Renal pelvis (tissue), 12 donors: ENCODE measurements at places on chromosomes 12 and 14. TPM values are rescaled to one million over a fixed set of nuclear protein-coding genes. Genes with fewer than 3 reads are reported as not detected.

TAS2R43 gene
- 0.65 TPM for polyA plus RNA-seq

FERMT2 gene
- polyA plus RNA-seq = 162 TPM

DNA sequence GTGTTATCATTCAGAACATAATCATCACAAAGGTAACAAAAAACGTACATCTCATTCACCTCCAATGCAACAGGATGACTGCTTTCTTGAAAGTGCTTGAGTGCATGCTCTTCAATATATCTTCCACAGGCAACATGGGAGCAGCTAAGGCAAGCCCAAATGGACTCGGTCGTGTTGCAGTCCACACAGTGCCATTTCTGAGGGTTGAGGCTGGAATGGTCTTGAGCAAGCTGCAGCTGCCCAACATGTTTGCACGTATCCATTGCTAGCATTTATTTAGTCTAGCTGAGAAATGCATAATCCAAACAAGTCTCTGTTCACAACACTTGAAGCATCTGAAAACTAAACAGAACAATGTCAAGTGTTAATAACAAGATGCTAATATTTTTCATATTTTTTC, 17.3 kb downstream of the USP44 start:
- no peak for DNase-seq

DNA sequence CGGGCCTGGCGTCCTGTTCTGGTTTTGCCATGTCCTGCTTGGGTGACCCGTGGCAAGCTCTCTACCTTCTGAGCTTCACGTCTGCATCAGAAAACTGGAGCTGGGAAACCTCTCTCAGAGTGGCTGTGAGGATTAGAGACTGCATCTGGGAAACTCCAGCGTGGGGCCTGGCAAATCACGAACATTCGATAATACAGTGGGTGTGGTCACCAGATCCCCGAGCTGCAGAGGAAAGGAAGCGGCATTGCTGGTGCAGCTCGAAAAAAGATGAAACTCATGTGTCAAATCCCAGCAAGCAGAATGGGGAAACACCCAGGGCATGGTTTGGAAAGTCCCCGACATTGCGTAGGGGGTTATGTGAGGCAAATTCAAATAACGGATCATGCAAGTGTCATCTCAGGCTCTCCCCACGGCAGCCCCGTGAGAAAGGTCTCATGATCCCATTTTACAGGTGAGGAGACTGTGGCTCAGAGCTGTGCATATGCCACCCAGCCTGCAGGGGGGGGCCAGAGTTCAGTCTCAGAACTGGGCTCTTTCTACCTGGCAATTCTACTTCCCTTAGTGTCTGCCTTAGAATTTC, 98.1 kb upstream of the VRK1 start:
- DNase-seq = no peak

DNA sequence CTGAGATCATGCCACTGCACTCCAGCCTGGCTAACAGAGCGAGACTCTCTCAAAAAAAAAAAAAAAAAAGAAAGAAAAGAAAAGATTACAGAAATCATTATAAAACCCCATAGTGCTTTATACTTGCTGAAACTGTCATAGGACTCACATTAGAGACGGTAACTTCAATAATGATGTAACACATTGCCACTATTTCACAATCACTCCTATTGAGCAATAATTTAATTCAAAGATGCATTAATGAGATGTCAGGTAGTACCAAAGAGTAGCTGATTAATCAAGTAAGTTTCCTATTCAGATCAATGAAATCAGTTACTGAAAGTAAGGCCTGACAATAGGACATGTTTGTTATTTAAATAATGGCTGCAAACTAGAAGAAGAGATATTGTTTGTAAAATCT, 751.5 kb upstream of the ALG10B start:
- DNase-seq = no peak

- no peak for DNase-seq
Measured at GRCh38 chr12:131350943-131351318, 360.0 kb upstream of the SFSWAP start.

KIF5A gene
- polyA plus RNA-seq = 0.65 TPM

- DNase-seq = no peak
Measured at GRCh38 chr12:108915632-108916133, 35.8 kb downstream of the DAO start.

KLHL33 gene
- polyA plus RNA-seq = 0.88 TPM

DNA sequence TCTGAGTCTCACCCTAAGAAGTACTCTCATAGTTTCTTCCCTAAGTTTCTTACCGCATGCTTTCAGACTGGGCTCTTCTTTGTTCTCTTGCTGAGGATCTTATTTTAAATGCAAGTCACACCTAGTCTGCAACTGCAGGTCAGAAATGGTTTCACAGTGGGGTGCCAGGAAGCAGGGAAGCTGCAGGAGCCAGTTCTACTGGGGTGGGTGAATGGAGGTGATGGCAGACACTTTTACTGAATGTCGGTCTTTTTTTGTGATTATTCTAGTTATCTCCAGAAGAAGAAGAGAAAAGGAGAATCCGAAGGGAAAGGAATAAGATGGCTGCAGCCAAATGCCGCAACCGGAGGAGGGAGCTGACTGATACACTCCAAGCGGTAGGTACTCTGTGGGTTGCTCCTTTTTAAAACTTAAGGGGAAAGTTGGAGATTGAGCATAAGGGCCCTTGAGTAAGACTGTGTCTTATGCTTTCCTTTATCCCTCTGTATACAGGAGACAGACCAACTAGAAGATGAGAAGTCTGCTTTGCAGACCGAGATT, 1.7 kb downstream of the FOS start:
- DNase-seq = no peak

GRCh38 chr12:12108441-12109058, 37.8 kb downstream of the BCL2L14 start:
- DNase-seq = no peak

DNA sequence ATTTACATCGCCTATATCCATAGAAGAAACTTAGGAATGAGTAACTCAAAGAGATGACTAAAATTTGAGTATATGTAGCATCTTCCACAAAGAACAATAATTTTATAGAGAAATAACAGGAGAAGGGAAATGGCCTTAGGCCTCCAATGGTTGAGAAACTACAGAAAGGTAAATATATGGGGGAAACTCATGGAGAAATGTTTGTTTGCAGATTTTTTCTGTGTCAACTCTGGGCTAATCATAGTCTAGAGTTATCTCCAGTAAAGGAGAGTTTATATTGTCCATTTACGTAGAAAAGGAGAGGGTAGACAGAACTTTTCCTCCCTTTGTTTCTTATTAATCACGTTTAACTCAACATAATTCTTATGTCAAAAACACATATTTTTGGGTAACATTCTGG, 244.2 kb downstream of the GLT1D1 start:
- DNase-seq = no peak

SLC17A8 gene
- 1.1 TPM for polyA plus RNA-seq

MIP gene
- not detected for polyA plus RNA-seq

PIANP gene
- polyA plus RNA-seq = 15.3 TPM

ABHD12B gene
- 1.7 TPM for polyA plus RNA-seq

DNA sequence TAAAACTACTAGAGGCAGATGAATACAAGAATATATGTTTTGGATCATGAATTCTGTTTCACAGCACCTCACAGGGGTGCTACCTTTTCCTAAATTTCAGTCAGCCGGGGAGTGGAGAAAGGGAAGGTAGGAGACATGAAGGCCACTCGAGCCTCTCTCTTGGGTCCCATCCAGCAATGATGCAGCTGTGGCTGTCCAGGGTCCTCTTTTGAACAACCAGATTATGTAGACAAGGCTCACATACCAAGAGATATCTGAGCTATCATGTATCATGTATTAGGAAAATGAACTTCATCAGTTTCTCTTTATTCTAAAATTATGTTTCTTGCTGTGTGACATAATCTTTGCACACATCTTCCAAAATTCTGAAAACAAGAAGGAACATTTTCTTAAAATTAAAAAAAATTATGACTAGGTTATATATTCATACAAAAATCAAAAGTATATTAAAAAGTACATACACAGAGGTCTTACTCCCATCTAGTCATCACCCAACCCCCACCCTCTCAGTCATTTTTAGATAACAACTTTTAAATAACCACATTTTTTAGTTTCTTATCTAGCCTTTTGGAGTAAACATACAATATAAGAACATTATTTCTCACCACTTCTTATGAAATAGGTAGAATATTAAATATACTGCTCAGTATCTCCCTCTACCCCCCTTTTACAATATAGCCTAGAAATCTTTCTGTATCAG, 88.7 kb downstream of the ACADS start:
- DNase-seq = no peak

DNA sequence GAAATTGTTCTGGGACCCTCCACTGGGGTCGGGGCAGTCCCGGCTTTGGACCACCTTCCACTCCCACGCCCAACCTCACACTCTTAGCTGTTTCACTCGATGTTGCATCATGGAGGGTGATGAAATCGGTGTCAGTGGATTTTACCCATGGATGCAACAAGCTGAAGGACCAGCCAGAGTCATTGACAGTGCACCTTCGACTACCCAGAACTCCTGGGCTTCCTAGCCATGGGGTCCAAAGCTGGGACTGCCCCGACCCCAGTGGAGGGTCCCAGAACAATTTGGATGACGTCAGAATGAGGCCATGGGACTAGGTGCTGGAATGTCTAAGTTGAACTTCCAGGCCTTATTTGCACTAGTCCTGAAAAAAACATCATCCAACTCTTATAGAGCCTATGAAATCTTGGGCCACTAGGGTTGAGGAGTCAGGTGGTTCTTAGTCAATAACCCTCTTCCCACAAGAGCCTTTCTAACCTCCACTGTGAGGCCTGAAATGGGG, 882 bp upstream of the IL23A start:
- DNase-seq = no peak

- no peak for DNase-seq
Measured at GRCh38 chr14:67853715-67854114, 34.1 kb downstream of the RAD51B start.

OTOGL gene
- polyA plus RNA-seq = 1.1 TPM

GRCh38 chr12:111277570-111277969, 91.3 kb downstream of the PHETA1 start:
- DNase-seq = no peak

OLR1 gene
- polyA plus RNA-seq = 1.3 TPM

FLRT2 gene
- polyA plus RNA-seq = 204 TPM

- DNase-seq = no peak
Measured at GRCh38 chr12:121461048-121461447, 61.1 kb downstream of the RNF34 start.

DNA sequence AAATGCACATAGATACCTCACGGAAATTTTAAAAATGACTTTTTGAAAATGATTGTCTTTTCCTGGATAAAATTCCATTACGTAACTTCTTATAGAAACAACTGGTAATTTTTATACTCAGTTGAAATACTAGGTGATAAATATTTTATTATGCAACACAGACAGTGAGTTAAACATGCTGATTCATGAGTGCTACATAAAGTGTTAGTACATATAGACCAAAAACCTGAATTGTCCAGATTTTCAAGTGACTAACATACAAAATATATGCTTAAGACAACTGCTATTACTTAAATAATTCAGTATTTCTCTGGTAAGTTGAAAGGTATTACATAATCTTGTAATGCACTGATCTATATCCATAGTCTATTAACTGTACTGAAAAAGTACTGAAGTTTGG, 11.9 kb downstream of the PTPRO start:
- DNase-seq = no peak

GRCh38 chr14:39614297-39614923, 182.2 kb upstream of the FBXO33 start:
- no peak for DNase-seq

DNA sequence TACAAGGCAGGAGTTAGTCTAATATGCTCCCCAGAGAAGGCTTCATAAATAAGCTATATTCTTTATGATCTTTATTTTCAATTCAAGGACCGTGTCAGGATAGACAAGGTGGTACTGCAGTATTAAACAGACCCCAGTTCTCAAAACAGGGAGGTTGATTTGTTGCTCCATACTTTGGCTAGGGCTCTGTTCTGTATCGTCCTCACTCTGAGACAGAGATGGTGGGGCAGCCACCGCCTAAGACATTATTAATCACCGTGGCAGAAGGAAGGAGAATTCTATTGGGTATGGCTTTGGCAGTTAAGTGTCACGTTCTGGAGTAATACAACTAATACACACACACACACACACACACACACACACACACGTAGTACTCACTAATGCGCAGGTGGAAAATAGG, 117.0 kb upstream of the SLCO1C1 start:
- no peak for DNase-seq

SIX6 gene
- not detected for polyA plus RNA-seq

TSPAN19 gene
- polyA plus RNA-seq = 0.38 TPM

CHPT1 gene
- 42.8 TPM for polyA plus RNA-seq

GRCh38 chr14:51518280-51518679, 133.4 kb upstream of the FRMD6 start:
- no peak for DNase-seq

- no peak for DNase-seq
Measured at GRCh38 chr12:57025196-57025595, 8.9 kb upstream of the TAC3 start.

CHGA gene
- polyA plus RNA-seq = 0.19 TPM
